ENCODE measurements at places on chromosomes 6 and 20. TPM values are rescaled to one million over a fixed set of nuclear protein-coding genes. Genes with fewer than 3 reads are reported as not detected.
A peak's percentile ranks its signal among the peaks of the same experiment; 100 is the strongest.

DNA sequence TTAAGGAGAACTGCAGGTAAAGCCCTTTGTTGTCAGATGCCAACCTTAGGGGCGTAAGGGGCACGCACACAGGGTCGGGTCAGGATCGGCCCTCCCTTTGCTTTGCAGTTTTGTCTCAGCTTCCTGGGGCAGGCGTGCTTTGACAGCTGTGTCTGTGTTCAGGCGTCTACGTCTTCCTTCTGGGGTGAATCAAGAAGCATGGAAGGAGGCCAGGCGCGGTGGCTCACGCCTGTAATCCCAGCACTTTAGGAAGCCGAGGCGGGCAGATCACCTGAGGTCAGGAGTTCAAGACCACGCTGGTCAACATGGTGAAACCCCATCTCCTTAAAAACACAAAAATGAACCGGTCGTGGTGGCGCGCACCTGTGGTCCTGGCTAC is 1.3 kb downstream of the ZGPAT start:
- DNase-seq = no peak

GRCh38 chr20:59448196-59448595 is 147.8 kb downstream of the EDN3 start:
- DNase-seq = no peak

- DNase-seq = no peak
These were observed 1.3 kb downstream of the DSTN start for GRCh38 chr20:17571153-17571527.

- DNase-seq = no peak
These were observed 41.0 kb downstream of the KLHL32 start for GRCh38 chr6:96965492-96965891.

GRCh38 chr6:160156842-160157241 is 35.2 kb downstream of the SLC22A1 start:
- no peak for DNase-seq

- no peak for DNase-seq
These were observed 12.2 kb downstream of the TCFL5 start for GRCh38 chr20:62849431-62849830.

DNA sequence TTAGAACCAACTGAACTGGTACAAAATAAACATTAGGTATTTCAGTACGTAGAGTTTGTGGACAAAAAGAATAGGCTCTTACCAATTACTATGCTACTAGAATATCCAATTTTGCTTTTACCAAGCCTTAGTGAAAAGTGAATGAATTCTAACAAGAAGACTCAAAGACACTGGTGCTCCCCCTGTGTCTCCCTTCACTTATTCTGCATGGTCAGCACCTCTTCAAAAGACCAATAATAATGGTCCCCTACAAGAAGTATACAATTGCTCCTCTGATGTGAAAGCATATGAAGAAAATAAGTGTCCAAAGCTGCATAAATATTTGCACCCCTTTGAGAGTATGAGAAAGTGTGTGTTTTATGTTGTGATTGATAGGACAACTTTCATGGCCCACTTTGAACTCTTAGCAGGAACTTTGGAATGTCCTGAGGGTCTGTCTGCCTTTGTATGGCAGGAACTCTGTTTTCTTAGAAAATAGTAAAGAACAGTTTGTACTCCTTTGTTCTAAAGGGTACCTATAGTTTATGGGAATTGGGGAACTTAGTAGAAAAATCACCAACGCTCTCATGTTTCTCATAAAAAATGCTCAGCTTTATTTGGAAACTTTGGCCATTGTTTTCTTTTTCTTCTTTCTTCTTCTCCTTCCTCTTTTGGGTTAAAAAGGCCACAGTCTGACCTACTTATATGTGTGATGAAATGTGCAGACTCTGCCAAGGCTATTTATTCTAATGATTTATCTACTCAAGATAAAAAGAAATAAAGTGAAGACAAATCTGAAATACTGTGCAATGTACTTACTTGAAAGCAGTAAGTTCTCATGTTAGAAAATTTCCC is 352.4 kb downstream of the LAMA2 start:
- no peak for DNase-seq

DNA sequence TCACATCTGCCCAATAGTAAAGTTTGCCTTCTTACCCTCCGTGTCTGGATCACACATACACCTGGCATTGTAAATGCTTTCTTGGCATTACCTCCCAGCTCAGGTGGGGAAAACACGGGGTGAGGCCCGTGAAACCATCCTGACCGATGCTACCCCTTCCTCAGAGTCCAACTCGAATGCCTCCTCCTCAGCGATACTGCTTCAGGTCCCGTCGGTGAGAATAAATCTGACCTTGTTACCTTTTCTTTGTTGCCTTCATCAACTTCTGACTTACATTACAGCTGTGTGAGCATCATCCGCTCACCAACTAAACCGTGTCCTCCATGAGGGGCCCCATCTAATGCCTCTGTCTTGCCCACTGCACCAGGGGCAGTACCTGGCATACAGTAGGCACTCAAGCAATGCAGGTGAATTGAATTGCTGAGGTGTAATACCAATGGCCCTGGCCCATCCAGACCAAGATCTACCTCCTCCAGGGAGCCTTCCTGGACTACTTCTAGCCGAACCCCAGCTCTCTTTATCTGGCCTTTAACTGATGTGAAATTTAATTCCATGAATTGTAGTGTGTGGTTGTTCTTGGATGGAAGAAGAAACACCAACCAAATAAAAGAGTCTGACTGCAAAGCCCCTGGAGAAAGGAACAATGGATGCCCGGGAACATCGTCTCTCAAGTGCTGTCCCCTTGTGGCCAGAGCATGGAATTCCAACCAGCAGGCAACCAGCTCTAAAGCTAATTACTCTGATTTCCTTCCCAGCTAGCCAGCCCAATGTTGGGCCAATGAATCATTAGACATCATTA is 141.5 kb downstream of the ANKRD60 start:
- DNase-seq = no peak

DNA sequence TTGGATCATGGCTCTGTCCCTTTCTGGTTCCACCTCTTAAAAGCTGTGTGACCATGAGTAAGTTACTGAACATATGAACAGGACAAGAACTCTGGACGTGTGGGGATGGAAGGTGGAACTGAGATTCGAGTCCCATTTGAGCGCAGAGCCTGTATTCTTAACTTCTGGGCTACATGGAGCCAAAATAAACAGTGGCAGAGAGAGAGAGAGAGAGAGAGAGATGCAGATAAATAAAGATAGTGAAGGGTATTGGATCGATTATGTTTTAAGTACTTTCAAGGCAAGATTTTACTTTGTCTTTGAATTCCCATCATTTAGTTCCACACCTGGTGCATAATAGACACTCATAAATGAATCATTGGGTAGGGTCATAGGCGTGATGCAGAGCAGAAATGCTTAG is 39.7 kb downstream of the SLC35D3 start:
- DNase-seq = no peak

DNA sequence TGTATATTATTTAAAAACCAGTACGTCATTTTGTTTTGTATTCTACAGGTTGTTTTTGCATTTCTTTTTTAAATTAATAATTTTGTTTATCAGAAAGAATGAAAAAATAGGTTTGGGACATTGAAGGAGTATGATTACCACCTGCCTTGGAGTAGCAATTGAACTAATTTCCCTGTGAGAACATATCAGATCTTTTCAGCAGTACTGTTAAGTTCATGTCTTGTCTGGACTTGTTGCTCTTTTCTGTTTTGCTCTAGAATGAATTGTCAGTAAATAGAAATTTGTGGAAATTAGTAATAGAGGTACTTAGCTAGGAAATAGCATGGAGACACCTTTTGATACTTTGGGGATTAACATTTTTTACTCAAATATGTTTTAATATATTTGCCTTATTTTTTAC is 24.3 kb downstream of the HSF2 start:
- DNase-seq = no peak

DNA sequence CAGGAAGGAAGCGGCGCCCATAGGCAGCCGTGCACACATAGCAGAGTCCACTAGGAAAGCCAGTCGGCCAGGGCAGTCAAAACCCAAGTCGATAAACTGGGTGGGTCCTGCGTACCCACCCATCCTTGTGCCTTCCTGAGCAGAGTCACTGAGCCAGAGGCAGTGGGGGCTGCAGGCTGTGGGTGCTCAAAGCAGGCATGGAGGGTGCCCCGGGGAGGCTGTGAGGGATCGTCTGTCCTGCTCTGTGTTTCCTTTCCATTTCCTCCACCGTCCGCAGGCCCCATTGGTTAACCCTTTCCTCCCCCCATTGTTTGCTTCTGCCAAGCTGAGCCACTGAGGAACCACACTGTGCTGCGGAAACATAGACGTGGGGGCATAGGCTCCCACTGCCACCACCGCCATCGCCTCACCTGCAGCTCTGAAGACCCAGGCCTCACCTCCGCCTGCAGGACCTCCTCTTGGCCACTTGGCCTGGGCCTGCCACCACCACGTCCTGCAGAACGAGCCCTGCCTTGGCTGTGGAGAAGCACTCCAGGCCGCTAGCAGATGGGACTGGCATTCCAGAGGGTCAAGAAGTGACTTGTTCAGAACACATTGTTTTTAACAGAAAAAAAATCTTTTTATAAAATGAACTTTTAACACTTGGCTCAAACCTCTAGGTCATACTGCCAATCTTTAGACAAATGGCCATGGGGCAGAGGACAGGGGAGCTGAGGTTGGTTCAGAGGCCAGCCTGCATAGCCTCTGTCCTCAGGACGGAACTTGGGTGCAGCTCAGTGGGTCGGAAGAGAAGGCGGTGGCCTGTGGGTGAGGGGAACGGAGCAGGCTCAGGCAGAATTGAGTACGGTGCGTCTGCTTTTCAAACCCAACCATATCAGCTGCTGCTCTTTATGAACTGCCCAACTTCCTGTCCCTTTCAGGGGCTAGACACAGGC is 52.6 kb downstream of the TCP11 start:
- DNase-seq = peak; percentile 75

RAB44 gene
- total RNA-seq = not detected
